ENCODE measurements at places on chromosomes 12 and 14.

DNA sequence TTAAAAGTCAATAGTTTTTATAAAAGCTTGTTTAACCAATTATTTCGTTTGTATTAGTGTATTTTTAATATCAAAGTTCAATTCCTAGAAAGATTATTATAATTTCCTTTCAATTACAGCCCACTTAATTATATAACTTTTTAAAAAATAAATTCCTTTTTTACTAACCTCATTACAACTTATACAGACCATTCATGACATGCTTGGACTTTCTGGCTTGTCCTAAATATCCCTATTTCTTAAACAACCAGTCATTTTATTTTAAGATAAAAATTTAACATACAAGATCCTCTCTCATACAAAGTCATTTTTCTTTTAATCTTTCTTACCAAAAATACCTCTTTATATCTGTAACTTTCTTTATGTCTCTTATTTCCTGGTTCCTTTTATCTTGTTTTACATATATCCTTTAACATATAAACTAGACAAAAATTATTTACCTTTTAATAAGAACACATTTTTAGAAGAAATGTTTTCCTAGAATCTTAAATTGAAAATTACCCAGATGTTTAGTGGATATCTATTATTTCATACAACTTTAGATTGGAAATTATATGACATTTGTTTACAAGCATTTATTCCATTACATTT lies 10.4 kb upstream of the TMEM263 start:
- DNase-seq: no peak

DNA sequence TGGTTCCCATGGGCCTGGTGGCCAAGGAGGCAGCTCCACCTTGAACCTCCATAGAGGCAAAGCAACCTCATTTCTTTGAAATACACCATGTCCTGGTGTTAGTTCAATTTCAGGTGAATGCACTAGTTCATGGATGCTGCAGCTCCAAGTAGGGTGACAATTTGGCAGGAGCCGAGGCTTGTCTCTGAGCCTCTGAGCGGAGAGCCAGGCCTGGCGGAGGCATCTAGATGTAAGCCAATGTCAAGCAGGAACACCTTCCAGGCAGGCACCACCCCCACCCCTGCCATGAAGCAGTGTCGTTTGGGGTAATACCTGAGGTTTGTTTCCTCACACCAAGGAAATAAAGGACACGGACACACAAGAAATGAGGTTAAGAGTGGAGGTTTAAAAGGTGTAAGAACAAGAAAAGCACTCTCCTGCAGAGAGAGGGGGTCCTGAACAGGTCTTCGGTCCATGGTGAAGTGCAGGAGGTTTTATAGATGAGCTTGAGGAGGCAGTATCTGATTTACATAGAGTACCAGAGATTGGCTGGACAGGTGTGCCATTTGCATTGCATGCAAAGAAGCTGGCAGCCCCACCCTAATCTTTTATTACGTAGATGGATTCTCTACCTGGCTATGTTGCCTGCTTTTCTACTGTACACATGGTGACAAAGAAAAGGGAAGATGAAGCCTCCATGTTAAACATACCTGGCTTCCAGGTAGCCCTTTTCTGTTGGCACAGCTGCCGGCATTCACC lies 60.3 kb downstream of the RIN3 start:
- no peak for DNase-seq

GRCh38 chr12:15782667-15783066 lies 6.5 kb downstream of the EPS8 start:
- DNase-seq: no peak

GRCh38 chr14:97543221-97543620 lies 746.0 kb downstream of the VRK1 start:
- no peak for DNase-seq

DNA sequence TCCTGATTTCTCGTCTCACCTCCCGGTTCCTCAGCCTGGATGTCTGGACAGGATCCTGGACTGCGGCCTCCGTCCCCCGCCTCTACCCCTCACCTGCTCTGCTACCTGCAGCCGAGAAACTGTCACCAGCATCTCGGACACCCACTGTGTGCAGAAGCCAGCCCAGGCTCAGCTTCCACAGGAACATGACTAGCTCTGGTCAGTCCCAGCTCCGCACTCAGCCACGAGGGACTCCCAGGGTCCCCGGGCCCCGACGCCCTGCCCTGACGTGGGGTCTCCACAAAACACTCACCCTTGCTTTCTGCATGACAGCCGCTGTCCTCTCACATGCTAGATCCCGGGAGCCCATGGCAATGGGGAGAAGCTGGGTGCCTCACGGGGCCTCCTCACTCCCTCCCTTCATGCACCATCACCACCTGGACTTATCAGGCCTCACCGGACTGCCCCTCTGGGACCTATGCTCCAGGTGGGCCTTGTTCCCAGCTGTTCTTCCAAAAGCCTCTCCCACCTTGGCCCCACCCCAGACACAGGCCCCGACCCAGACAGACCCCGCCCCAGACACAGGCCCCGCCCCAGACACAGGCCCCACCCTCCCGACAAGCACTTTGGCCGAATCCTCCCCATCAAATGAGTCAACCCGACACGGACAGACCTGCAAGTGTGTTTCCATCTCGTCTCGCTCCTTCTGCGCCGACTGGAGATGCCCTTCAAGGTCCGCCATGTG lies 26.9 kb upstream of the ANKLE2 start:
- no peak for DNase-seq

DNA sequence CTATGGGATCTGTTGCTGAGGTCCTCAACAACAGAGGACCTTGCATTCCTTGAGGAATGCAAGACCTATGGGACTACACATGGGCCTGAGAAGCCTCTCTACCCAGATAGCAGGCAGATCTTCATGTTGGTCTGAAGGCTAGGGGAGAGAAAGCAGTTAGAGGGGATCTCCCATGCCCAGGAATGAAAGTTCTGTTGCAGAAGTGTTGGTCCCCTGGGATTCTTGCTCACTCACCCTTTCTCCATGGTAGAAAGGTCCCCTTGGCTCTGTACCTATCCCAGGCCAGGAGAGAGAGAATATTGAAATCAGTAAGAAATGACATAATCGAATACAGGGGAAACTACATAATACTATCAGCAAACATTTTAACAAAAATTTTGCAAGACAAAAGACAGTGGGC lies 16.5 kb upstream of the KLRC1 start:
- no peak for DNase-seq

DNA sequence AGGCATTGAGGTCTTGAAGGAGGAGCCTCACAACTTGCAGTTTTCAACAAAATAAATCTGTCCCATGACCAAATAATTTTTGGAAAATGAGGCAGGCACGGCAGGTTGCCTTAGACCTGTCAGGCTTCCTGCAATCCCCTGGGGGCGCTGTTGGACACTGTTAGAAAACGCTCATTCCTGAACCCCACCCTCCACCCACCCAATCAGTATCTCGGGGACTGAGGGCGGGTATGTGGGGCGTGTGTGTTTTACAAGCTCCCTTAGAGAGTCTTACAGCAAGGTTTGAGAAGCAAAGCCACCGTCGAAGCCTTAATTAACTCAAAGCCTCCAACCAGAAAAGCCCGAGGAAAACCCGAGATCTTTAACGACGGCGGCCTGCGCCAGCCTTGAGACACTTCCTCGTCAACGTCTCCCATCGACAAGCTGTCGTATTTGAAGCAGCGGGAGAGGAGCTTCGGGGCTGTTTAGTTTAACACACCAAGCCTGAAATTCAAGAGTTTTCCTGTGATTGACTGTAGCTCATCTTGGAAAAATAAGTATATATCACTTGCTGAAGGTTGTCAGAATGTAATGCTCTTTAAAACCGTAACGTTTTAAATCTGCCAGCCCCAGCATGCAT lies 123.0 kb downstream of the GLT1D1 start:
- no peak for DNase-seq

GRCh38 chr14:77004711-77005460 lies 23.6 kb downstream of the IRF2BPL start:
- DNase-seq: no peak

GRCh38 chr12:3744229-3744901 lies 8.5 kb downstream of the CRACR2A start:
- peak; percentile 8 for DNase-seq

GRCh38 chr14:105448706-105449111 lies 25.9 kb upstream of the CRIP2 start:
- DNase-seq: peak; percentile 69

DNA sequence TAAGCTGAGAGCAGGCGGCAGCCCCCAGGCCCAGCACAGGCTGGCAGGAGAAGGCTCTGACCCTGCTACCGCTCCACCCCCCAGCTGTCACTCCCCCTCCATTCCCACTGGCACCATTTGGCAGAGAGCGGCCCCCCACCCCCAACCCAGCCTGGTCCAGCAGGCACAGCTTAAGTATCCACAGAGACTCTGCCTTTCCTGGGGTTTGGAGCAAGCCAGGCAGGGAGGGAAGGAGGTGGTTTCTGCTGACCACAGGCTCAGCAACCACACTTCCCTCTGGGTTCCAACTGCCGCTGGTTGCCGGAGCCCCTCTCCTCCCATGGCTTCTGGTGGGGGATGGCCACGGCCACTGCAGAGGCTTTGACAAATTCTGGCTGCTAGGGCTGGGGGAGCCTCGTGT lies 30.5 kb upstream of the CCND2 start:
- no peak for DNase-seq

GRCh38 chr12:8948701-8949341 lies 624 bp downstream of the M6PR start:
- DNase-seq: no peak

GRCh38 chr12:128524439-128524838 lies 257.5 kb downstream of the TMEM132C start:
- DNase-seq: no peak

- no peak for DNase-seq
Measured at GRCh38 chr12:94650143-94651056, at the start of gene TMCC3. Gene TMCC3 (minus strand): TSS chr12:94650557. CDS start chr12:94650430, 127 bp downstream.

- DNase-seq: no peak
Measured at GRCh38 chr14:28782301-28782700, 15.7 kb downstream of the FOXG1 start.

GRCh38 chr12:85260896-85261295 lies 19.1 kb upstream of the ALX1 start:
- no peak for DNase-seq

DNA sequence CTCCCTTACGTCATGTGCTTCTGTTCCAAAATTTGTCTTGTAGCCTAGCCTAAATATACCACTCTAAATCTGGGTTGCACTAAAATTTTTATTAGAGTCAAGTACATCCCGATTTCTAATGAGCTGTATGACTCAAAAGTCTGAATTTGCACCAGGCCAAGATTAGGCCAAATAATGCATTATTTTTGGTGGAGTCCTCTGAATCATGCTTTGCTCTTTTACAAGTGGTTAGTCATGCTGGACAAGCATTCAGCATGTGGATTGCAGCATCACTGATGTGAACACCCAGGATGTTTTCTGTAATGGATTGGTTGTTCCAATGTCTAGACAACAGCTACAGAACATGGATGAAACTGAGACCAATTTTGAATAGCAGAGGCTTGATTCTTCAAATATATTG lies 23.7 kb downstream of the HEBP1 start:
- no peak for DNase-seq

DNA sequence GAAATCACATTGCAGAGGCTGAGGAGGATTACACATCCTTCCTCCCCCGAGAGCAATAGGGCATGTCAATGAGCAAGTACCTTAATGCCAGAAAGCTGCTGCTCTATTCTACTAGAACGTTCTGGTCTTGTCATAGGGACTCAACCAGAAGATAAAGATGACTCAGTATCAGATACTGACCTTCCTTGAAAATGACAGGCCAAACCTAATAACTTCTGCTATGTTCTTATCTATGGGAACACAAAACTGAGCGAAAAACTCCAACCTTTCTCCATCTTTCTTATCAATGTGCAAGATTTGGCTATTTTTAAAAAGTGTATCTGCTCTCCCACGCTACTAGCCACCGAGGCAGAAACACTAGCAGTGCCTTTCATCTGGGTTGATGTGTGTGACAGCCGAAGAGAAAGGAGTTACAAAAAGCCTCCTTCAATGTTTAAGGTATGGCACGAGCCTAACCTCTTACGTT lies 5.5 kb downstream of the CCDC92 start:
- no peak for DNase-seq

DNA sequence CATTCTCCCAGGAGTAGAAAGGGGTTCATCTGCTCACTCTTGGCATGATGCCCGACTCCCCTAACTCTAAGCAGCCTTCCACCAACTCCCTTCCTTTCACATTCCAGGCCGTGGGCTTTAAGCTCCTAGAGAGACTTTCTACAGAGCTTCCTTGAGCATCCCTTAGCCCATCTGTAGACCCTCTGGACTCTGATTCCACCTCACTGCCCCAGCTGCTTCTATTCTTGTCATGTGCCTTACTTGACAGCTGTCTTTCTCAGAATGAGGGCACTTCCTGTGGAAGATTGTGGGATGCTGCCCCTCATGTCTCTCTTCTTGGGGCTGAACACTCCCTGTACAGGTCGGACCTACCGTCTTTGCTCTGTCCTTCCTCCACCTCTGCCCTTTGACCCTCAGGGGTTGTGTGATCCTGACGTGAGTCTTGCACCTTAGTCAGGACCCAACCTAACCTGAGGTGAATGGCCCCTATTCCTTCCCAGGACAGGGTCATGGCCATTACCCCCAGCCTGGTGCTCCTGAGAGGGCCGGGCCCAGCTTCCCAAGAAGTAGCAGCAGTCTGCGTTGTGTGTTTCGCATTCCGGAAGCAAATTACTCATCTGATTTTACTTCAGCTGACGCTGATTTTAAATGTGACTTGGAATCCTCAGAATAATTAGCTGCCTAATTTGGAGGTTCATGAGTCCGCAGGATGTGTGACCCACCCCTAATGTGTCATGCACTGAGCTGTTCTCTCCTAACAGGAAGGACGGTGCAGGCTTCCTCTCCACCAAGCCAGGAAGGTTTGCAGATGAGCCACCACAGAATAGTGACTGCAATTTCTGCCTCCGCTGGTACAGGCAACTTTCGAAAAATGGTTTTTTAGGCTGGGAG lies 2.7 kb upstream of the GALNT6 start:
- DNase-seq: peak; percentile 87

Data from CD4-positive, alpha-beta T cell treated with Interleukin-4 for 4 hours (primary cell).